GM03348 (cell line): ENCODE measurements at places on chromosomes 13 and 19.

- DNase-seq = no peak
Measured at GRCh38 chr13:26847281-26847680, 86.7 kb upstream of the GPR12 start.

GRCh38 chr13:110306960-110307766 lies at the start of the genes COL4A1 and COL4A2:
TSS of gene COL4A1 (minus strand) at chr13:110307157. CDS start at chr13:110307027, 130 bp downstream.
TSS of gene COL4A2 (plus strand) at chr13:110307284. CDS start at chr13:110307904, 620 bp downstream.
- DNase-seq = peak; percentile 81

GRCh38 chr13:35342440-35342839 lies 134.0 kb downstream of the MAB21L1 start:
- DNase-seq = no peak

- DNase-seq = no peak
Measured at GRCh38 chr13:32446220-32446619, 18.3 kb upstream of the N4BP2L1 start.
